ENCODE measurements at places on chromosomes 6 and 20.

- DNase-seq: no peak
Observed at GRCh38 chr20:61359254-61359653, 107.2 kb downstream of the CDH4 start.

GRCh38 chr6:166670894-166671293 is 43.8 kb upstream of the RPS6KA2 start:
- no peak for DNase-seq

GRCh38 chr20:63454731-63455567 is 17.5 kb downstream of the KCNQ2 start:
- DNase-seq: no peak

DNA sequence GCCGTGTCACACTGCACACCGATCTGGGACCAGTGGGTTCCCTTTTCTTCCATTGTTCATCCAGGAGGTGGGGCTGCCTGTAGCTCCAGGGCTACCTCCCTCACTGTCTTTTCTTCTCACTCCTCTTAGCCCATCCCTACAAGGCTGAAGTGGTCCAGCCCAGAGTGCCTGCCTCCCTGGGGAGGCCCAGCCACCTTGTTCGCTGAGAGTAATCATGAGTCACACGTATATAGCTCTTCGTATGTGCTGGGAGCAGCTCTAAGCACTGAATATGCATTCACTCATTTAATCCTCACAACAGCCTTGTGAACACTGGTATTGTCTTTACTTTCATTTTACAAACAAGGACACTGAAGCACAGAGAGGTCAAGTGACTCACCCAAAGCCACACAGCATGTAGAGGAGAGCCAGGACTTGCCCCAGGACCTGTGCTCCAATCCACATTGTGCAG is 14.7 kb upstream of the CCDC167 start:
- no peak for DNase-seq

DNA sequence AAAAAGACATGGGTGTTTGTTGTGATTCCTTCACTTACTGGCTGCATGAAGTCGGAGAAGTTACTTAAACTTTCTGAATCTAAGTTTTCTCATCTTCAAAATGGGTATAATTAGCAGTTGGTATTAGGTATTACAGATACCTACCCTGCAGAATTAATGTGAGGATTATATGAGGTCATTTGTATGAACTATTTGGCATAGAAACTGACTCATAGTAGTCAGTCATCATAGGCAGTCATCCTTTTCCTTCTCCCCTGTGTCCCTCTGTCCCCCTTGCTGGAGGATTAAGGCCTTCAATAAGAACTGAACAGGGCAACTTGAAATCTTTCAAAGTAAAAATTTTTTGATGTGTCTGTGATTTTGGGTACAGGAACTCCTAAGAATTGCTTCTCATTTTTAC is 26.3 kb downstream of the RALGAPB start:
- DNase-seq: no peak

GRCh38 chr20:63362436-63363009 is 1.4 kb upstream of the CHRNA4 start:
- no peak for DNase-seq

GRCh38 chr6:134911547-134911946 is 38.4 kb downstream of the ALDH8A1 start:
- DNase-seq: no peak

GRCh38 chr6:162963861-162964260 is 236.1 kb downstream of the PACRG start:
- DNase-seq: no peak

DNA sequence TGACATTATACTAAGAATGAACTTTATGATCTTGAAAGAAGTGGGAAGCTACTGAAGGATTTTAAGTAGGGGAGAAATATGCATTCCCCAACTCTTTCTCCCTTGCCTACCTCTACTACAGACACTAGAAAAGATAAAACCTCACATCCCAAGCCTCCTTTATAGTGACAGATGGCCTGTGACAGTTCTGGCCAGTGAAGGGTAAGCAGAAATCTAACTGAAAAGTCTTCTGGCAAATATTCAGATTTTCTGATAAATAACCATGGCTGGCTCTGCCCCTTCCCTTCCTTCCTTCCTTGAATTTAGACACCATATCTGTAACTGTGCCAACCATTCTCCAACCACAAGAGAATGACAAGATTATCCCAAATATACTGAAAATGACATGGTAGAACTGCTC is 10.2 kb upstream of the BEND6 start:
- no peak for DNase-seq

GRCh38 chr20:37741055-37741454 is 47.2 kb downstream of the CTNNBL1 start:
- no peak for DNase-seq

GRCh38 chr6:127381384-127381783 is 38.0 kb upstream of the ECHDC1 start:
- DNase-seq: no peak

GRCh38 chr6:159789377-159790148 is at the start of gene TCP1:
Gene TCP1 (minus strand): TSS chr6:159789602. CDS start chr6:159789468, 134 bp downstream.
- DNase-seq: peak; percentile 96

GRCh38 chr6:34459899-34460593 is 5.8 kb upstream of the PACSIN1 start:
- DNase-seq: peak; percentile 6

- DNase-seq: no peak
Observed at GRCh38 chr6:9360881-9361280, 925.5 kb upstream of the SLC35B3 start.

DNA sequence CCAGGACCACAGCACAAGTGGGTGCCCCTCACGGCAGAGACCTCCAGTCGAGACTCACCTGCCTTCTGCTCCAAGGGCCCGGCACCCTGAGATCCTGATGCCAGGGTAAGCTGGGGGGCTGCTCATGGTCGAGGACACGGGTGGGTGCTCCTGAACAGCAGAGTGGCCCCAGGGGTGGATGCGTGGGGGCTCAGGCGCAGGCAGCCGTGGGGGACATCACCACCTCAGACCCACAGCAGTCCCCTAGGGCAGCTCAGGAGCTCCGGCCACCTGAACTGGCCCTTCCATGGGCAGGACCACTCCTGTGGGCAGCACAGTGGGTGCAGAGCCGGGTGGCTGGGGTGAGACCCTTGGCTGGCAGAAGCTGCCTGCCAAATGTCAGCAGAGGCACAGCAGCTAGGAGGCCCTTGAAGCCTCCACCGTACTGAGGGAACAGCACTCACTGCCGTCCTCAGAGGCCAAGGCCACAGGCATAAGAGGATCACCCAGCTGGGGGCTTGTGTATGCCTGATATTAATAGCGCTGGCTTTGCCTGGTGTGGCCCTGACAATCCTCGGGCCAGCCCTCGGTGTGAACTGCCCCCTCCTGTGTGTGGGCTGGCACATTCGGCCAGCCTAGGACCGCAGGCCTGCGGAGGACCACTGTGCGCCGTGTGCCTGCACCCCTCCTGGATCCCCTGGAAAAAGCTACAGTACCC is 5.4 kb downstream of the UCKL1 start:
- DNase-seq: no peak

- DNase-seq: peak; percentile 57
Observed at GRCh38 chr6:159969204-159969912, 476 bp downstream of the IGF2R start.

GRCh38 chr6:110180228-110181008 is at the start of gene CDC40:
Gene CDC40 (plus strand): TSS chr6:110180427. CDS start chr6:110180445, 18 bp downstream.
- peak; percentile 9 for DNase-seq

GRCh38 chr20:38882600-38882999 is 43.6 kb upstream of the FAM83D start:
- DNase-seq: no peak

- DNase-seq: no peak
Observed at GRCh38 chr6:90284236-90285041, 12.2 kb downstream of the BACH2 start.

DNA sequence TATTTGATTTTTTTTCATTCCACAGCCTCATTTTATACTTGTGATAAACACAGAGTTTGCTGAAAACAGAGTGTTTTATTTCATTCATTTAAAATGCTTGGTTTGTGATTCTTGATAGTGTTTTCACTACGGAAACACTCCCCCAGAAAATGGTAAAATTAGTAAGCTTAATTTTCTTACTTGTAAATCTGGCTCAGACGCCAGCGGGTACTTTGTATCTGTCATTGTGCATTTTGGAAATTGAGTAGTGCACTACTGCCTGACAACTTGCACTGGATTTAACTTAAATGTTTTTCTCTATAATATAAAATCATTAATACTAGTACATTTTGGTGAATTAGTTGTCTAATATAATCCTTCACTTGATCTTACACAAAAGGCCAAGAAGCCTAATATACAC is 37.0 kb upstream of the HINT3 start:
- no peak for DNase-seq

- no peak for DNase-seq
Observed at GRCh38 chr6:136764517-136764993, 27.7 kb downstream of the MAP3K5 start.

DNA sequence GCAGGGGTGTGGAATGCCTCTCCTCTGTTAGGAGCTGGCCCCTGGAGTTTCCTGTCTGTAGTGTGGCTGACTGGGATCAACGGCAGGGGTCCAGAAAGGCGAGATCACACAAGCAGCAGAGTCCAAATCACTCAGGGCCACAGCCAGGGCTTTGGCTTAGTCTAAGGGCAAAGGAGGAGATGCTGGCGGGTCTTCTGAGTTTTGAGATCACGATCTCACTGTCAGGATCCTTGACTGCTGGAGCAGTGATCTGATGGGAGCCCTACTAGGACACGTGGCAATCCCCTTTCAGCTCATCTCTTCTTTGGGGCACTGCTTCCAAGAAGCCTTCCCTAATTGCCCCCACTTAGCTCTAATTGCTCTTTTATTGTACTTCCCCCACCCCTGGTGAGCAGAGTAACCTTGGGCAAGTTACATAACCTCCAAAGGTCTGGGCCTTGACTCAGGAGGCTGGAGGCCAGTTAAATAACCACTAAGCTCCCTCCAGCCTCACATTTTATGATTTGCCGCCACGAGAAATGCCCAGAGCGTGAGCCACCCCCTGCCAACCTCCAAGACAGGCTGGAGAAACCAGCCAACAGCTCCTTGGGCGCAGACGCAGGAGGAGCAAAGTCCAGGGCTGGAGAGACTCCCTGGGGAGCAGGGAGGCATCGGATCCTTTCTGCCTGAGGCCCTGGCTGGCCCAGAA is 12.0 kb downstream of the KCNK5 start:
- DNase-seq: no peak

- DNase-seq: no peak
Observed at GRCh38 chr20:16729080-16729479, 746 bp upstream of the SNRPB2 start.

Measured in activated naive CD4-positive, alpha-beta T cell (primary cell).